Spinal cord (tissue), 10 donors: ENCODE measurements at places on chromosomes 11 and 22. TPM values are rescaled to one million over a fixed set of nuclear protein-coding genes. Genes with fewer than 3 reads are reported as not detected.

GRCh38 chr22:47355388-47355725, 592.9 kb downstream of the TBC1D22A start:
- H3K36me3 ChIP-seq = no peaks in the 10 kb centered on the region
- H3K4me3 ChIP-seq = no peak overlapping the region
- H3K27me3 ChIP-seq = no peaks in the 10 kb centered on the region
- no peaks in the 10 kb centered on the region for H3K4me1 ChIP-seq
- no peak for DNase-seq

DNA sequence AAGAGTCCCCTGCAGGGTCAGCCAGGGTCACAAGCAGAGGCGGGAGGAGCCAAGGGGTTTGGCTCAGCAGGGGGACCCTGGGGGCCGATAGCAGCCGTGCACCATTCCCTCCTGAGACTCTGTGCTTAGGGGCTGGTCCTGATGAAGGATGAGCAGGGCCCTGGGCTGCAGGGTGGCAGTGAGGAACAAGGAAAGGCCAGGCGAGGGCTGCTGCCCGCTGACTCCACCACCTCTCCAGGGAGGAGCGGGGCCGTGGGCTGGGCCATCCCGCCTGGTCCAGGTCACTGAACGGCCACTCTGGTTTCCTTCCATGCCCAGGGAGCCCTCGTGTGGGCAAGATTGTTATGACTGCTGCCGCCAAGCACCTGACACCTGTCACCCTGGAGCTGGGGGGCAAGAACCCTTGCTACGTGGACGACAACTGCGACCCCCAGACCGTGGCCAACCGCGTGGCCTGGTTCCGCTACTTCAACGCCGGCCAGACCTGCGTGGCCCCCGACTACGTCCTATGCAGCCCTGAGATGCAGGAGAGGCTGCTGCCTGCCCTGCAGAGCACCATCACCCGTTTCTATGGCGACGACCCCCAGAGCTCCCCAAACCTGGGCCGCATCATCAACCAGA, 9.2 kb upstream of the NDUFS8 start:
- H3K4me3 ChIP-seq = no peak overlapping the region
- no peak for DNase-seq
- peaks cover 9% of the 10 kb centered on the region for H3K36me3 ChIP-seq

DNA sequence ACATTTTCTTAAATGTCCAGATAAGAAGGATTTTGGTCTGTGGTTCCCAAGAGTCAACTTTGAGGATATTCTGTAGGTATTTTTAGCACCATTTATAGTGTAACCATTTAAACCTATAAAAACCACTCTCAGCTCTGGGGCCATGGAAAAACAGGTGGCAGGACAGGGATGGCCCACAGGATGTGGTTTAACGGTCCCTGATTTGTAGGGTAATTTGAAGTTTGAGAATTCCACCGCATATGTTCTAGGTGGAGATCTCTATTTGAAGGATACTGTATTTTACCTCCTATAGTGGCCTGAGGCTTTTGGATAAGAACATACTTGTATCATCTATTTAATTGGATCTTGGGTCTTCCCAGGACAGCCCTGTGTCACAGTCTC, 62.4 kb upstream of the IGLL5 start:
- H3K36me3 ChIP-seq = no peaks in the 10 kb centered on the region
- H3K27ac ChIP-seq = no peak overlapping the region
- no peaks in the 10 kb centered on the region for H3K27me3 ChIP-seq
- H3K4me3 ChIP-seq = no peak overlapping the region
- H3K4me1 ChIP-seq = no peaks in the 10 kb centered on the region

DNA sequence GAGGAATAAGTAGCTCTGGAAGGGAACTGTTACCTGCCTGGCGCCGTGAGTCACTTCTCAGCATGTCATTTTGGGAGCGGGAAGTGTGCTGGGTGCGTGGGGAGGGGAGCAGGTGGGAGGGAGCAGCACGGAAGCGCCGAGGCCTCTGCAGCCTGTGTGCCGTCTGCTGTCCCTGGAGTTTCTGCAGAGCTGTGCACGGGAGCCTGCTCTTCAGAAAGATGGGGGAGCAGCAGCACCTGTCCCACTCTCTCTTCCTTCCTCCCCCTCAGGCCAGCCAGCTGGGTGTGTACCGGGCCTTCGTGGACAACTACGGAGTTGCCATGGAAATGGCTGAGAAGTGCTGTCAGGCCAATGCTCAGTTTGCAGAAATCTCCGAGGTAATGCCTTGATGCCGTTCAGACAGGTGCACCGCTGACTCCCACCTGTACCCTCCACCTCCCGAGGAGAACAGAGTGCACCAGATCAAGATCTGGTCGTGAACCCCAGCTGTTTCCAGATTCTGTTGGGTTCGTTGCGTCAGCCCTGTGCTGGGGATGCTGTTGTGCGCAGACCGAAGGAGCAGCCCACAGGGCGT, 87.9 kb downstream of the BCR start:
- H3K36me3 ChIP-seq = peaks cover 75% of the 10 kb centered on the region
- peaks cover 37% of the 10 kb centered on the region for H3K4me1 ChIP-seq
- H3K27ac ChIP-seq = no peak overlapping the region
- no peak for DNase-seq

DNA sequence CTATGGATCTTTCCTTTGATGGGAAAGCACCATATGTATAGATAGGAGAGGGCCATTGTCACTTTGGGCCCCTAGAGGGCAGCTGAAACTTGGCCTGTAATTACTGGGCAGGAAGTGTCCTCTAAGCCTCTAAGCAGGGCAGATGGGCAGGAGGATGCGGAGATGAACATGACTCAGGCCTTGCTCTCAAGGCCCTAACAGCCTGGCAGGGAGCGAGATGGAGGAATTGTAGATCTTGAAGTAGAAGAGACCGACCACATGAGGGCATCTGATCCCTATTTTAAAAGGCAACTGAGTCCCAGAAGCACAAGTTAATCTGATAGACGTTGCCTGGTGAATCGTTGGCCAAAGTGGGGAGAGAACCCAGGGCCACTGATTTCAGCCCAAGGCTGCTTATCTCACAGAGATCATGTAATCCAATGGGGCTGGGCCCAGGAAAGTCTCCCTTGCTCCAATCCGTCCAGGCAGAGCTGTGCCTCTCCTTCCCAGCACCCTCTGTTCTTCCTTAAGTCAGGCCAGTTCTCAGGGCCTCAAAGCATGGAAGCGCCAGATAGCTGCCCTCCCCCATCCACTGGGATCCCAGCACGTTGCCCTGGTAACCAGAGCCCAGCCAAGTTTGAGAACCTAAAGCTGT, 2.5 kb upstream of the SEPTIN3 start:
- peaks cover 65% of the 10 kb centered on the region for H3K4me1 ChIP-seq
- no peaks in the 10 kb centered on the region for H3K27me3 ChIP-seq
- H3K36me3 ChIP-seq = peaks cover 7% of the 10 kb centered on the region
- DNase-seq = peak; percentile 56
- no peak overlapping the region for H3K4me3 ChIP-seq

DNA sequence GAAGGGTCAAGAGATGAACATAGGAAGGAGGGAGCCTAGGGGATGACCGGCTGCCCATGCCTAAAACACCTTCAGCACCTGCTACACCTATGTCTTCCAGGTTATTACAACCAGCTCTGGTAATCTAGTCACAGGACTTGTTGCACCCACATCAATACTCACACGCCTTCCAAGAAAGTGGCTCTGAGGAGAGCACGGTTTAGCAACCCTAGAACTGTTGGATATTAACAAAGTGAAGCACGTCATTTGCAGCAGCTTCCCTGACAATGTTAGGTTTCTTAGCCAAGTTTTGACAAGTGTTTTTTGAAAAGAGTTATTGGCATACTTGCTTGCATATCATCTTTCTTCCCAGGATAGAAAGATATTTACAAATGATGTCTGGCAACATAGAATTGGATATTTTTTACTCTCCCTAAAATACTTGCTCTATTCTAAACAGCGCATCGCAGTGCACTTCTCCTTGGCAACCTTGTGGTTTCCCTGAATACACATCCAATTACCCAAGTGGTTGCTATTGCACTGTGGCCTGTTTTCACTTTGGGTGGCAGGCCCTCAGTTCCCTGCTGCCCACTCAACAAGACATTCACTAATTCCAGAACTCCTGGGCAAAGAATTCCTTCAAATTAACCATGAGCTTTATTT, 94.3 kb upstream of the ARHGAP42 start:
- DNase-seq = no peak
- no peaks in the 10 kb centered on the region for H3K36me3 ChIP-seq
- H3K27me3 ChIP-seq = no peaks in the 10 kb centered on the region
- H3K4me1 ChIP-seq = no peaks in the 10 kb centered on the region
- no peak overlapping the region for H3K27ac ChIP-seq

TECTA gene
- total RNA-seq = 2.7 TPM

FGF4 gene
- total RNA-seq = not detected
